Heart left ventricle (tissue), 16 donors: ENCODE measurements at places on chromosomes 2 and 18.

DNA sequence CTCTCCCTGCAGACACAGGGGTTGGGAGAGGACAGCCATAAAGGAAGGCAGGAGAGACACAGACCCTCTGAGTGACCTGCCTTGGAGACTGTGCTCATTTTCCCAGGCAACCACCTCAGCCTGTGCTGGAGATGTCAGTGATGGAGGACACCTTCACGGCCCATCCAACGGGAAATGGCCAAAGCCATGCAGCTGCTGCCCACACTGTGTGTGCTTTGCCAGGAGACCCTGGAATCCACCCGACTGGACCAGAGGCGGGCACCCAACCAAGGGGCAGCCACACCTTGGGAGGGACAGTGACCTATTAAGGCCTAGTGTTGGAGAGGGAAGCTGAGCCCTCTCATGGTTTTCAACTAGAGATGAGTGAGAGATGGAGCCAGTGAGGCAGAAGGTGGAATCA lies 192.5 kb downstream of the SMAD2 start:
- H3K4me3 ChIP-seq: no peak overlapping the region
- H3K27ac ChIP-seq: no peak overlapping the region
- DNase-seq: no peak
- no peaks in the 10 kb centered on the region for H3K4me1 ChIP-seq
- no peaks in the 10 kb centered on the region for H3K36me3 ChIP-seq

- no peaks in the 10 kb centered on the region for H3K27me3 ChIP-seq
- DNase-seq: no peak
- no peak overlapping the region for H3K4me3 ChIP-seq
- peaks cover 44% of the 10 kb centered on the region for H3K4me1 ChIP-seq
- no peaks in the 10 kb centered on the region for H3K36me3 ChIP-seq
- H3K27ac ChIP-seq: peak overlapping the region; percentile 54
Observed at GRCh38 chr18:23225503-23225902, 90.2 kb downstream of the CABLES1 start.

DNA sequence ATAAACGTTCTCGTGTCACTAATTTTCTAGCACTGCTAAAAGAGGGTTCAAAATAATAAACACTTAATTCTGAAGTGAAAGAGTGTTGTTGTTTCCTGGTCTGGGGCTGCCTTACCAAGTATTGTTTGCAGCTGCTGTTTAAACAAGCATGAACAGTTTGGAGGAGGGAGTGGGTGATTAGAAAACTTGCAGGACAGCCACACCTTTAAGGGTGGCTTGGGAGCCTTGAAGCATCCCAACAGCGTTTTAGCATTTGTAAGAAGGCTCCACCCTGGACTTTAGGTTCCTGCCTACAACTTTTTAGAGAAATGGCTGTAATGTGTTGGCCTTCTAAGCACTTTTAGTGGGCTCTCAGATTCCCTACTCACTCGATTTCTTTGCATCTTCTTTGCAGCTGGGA lies 371.6 kb downstream of the TGIF1 start:
- H3K4me3 ChIP-seq: no peak overlapping the region
- DNase-seq: no peak
- no peaks in the 10 kb centered on the region for H3K4me1 ChIP-seq
- no peaks in the 10 kb centered on the region for H3K36me3 ChIP-seq
- no peak overlapping the region for H3K27ac ChIP-seq
- H3K27me3 ChIP-seq: no peaks in the 10 kb centered on the region

- no peak overlapping the region for H3K4me3 ChIP-seq
- DNase-seq: no peak
- H3K36me3 ChIP-seq: no peaks in the 10 kb centered on the region
- H3K27ac ChIP-seq: no peak overlapping the region
- H3K4me1 ChIP-seq: no peaks in the 10 kb centered on the region
- no peaks in the 10 kb centered on the region for H3K27me3 ChIP-seq
Observed at GRCh38 chr2:163906410-163906809, 170.6 kb upstream of the FIGN start.

GRCh38 chr2:26492749-26493515 lies 15.0 kb upstream of the OTOF start:
- H3K4me3 ChIP-seq: no peak overlapping the region
- no peak for DNase-seq
- no peak overlapping the region for H3K27ac ChIP-seq

DNA sequence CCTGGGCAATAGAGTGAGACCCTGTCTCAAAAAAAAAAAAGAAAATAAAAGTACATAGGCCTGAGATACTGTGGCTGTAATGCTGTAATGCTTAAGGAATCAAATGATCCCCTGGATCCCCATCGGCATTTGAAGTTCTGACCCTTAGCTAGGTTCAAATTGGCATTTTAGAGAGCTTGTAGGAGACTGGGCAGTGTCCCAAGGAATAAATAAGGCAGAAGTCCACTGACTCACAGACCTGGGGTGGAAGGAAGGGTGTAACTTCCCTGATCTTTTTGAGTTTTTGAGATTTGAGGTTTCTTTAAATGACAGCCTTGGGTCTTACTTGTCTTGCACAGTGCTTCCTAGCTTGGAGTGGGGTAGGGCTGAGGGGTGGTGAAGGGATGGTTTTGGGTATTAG lies 553.7 kb downstream of the SLC4A3 start:
- H3K4me3 ChIP-seq: no peak overlapping the region
- no peaks in the 10 kb centered on the region for H3K27me3 ChIP-seq
- no peak for DNase-seq
- no peaks in the 10 kb centered on the region for H3K36me3 ChIP-seq
- no peak overlapping the region for H3K27ac ChIP-seq

DNA sequence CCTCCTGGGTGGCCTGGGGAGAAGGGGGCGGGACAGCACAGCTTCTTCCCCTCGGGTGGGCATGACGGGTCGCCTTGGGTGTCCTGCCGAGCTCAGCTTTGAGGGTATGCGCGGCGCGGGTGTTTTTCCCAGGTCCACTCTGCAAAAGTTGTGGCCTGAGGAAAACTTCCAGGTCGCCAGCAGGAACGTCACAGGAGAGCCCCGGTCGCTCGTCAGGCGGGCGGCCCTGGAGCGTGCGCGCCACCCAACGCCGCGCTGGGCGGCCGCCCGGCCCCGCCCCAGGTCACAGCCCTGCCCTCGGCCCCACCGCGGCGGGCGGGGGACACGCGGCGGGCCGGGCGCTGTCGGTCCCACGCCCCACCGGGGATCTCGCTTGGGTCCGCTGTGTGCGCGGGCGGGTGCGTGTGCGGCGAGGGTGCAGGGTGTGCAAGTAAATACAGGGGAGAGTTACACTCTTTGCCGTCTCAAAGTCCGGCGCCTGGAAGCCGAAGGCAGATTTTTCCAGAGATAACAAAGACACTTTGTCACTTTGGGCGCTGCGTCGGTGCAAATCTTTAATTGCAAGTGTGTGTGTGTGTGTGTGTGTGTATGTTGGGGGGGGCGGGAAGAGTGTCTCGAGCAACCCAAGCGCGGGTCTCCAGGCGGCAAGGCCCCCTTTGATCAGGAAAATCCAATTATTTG lies 616 bp upstream of the SP5 start:
- H3K36me3 ChIP-seq: no peaks in the 10 kb centered on the region
- peaks cover 46% of the 10 kb centered on the region for H3K27me3 ChIP-seq
- H3K4me1 ChIP-seq: peaks cover 25% of the 10 kb centered on the region
- no peak overlapping the region for H3K27ac ChIP-seq

- no peak overlapping the region for H3K27ac ChIP-seq
- DNase-seq: no peak
- H3K4me3 ChIP-seq: no peak overlapping the region
- no peaks in the 10 kb centered on the region for H3K27me3 ChIP-seq
- no peaks in the 10 kb centered on the region for H3K4me1 ChIP-seq
Observed at GRCh38 chr2:168159754-168160585, 87.4 kb downstream of the STK39 start.

DNA sequence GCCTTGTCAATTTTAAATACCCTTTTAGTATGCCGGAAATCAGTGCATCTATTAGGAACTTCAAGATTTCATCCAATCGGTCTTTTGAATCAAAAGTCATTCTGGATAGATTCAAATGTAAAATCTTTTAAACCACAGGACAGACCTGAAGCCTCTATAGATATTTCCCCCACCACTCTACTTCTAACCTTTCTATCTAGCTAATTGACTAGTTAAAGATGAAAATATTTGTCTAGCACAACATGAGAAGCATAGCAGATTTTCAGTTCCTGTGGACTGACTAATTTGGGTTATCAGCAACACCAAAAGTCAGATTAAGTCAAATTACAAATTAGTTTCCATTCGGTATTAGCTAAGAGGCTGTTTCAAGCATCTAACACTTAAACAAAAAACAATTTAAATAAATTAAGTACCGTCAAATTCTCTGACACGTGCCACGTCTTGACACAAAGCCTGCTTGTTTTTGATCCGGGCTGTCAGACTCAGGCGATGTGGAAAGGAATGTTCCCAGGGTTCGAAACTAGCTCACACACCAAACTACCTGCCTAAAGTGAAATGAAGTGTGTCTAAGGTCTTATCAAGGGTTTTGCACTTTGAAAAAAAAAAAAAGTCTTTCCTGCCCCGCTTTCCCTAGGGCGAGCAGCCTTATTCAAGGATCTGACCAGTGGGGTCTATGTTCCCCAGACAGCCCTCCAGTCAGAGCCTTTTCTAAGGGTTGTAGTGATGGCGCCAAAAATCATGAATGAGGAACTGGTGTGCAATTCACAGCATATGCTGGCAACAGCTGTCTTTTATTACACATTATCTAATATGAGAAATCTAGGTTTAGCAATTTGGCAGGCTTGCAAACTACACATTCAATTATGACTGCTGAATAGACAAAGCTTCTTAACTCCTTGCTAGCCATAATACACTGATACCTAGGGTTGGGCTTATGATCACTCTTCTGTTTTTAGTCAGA lies 4.7 kb downstream of the CYTIP start:
- no peak for DNase-seq
- no peaks in the 10 kb centered on the region for H3K4me1 ChIP-seq
- no peaks in the 10 kb centered on the region for H3K27me3 ChIP-seq
- H3K27ac ChIP-seq: no peak overlapping the region
- no peaks in the 10 kb centered on the region for H3K36me3 ChIP-seq

DNA sequence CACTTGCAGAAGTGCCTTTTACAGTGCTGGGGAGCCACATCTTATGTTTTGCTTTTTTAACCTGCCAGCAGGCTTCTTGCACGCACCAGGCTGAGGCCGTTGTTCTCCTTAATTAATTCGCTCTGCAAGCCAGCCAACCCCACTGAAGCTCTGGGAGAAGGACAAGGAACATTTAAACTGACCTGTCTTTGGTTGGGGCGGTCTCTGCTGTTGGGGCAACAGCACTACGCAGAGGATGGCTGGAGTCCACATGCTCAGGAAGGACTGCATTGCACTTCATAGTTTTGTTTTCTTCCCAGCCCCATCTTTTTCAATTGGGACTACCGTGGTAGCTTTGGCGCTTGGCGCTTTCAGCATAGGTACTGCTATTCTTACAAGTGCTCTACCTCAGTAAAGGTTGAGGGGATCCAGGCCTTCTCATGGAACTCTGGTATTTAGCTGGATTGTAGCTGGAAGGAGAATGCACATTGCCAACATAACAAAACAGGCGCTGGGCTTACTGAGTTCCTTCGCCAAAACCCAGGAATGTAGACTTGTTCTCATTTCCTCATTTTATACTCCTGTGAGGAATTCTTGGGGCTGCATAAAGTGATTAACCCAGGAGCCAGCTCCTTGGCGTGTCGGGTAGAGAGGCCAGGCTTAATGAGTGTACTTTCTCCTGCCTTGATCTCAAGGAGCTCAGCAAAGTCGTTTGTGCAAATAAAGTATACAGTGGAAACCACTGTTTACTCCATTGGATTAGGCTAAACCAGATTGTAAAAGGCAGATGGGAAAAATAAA lies 146.2 kb downstream of the PRKCE start:
- H3K4me3 ChIP-seq: no peak overlapping the region
- H3K4me1 ChIP-seq: peaks cover 14% of the 10 kb centered on the region
- no peaks in the 10 kb centered on the region for H3K36me3 ChIP-seq
- no peaks in the 10 kb centered on the region for H3K27me3 ChIP-seq
- no peak for DNase-seq

DNA sequence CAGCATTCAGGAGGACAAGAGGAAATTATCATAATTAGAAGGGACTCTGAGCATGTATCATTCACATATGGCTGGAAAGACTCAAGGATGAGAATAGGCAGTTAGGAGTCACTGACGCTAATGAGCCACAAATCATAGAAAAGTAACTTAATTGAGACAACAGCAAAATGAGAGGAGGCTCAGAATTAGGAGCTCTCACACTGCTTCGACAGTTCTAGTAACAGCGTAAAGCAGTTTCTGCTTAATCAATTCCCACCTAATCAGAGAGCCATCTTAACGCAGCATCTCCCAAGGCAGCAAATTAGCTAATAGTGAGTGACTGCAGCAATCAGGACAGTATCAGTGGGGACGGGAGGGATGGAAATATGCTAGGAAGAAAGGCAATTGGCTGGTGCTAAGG lies 32.8 kb downstream of the ANKRD44 start:
- H3K4me3 ChIP-seq: no peak overlapping the region
- H3K27ac ChIP-seq: no peak overlapping the region
- H3K36me3 ChIP-seq: no peaks in the 10 kb centered on the region
- peaks cover 28% of the 10 kb centered on the region for H3K4me1 ChIP-seq
- H3K27me3 ChIP-seq: no peaks in the 10 kb centered on the region

DNA sequence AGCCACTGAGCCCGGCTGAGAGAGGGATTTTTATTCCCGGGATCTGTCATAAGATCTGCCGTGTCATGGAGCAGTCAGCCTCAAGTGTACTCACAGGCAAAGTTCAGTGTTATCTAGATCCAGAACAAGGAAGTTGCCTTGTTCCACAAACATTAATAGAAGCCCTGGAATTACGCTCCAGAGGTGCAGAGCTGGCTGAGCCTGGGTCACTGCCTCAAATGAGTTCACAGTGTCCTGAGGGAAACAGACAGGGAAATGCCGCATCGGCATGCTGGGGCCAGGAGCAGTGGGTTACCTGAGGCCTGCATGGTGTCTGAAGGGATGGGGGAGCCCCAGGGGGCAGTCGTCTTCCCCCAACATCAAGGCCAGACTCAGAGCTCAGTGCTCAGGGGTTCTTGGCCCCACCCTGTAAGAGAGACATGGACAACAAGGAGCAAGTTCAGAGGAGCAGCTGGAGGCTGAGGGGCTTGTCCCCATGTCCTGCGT lies 42.7 kb upstream of the ODC1 start:
- peaks cover 17% of the 10 kb centered on the region for H3K27me3 ChIP-seq
- DNase-seq: no peak
- H3K4me3 ChIP-seq: no peak overlapping the region
- H3K4me1 ChIP-seq: no peaks in the 10 kb centered on the region
- no peaks in the 10 kb centered on the region for H3K36me3 ChIP-seq

GRCh38 chr18:31884020-31884419 lies 58.9 kb downstream of the TRAPPC8 start:
- no peaks in the 10 kb centered on the region for H3K27me3 ChIP-seq
- H3K4me1 ChIP-seq: no peaks in the 10 kb centered on the region
- H3K36me3 ChIP-seq: peaks cover 80% of the 10 kb centered on the region
- H3K4me3 ChIP-seq: no peak overlapping the region
- H3K27ac ChIP-seq: no peak overlapping the region
- no peak for DNase-seq
